Endodermal cell (in vitro differentiated cells): ENCODE measurements at places on chromosomes 1 and 21. TPM values are rescaled to one million over a fixed set of nuclear protein-coding genes. Genes with fewer than 3 reads are reported as not detected.

- H3K36me3 ChIP-seq, result no peaks in the 10 kb centered on the region
- no peaks in the 10 kb centered on the region for H3K27me3 ChIP-seq
- DNase-seq, result no peak
- H3K4me3 ChIP-seq, result no peak overlapping the region
Measured at GRCh38 chr1:193355626-193356025, 169.2 kb upstream of the B3GALT2 start.

- no peak for DNase-seq
- H3K4me3 ChIP-seq, result no peak overlapping the region
- no peak overlapping the region for H3K27ac ChIP-seq
- no peaks in the 10 kb centered on the region for H3K36me3 ChIP-seq
- peaks cover 15% of the 10 kb centered on the region for H3K4me1 ChIP-seq
Measured at GRCh38 chr1:64543831-64544230, 73.9 kb downstream of the CACHD1 start.

DNA sequence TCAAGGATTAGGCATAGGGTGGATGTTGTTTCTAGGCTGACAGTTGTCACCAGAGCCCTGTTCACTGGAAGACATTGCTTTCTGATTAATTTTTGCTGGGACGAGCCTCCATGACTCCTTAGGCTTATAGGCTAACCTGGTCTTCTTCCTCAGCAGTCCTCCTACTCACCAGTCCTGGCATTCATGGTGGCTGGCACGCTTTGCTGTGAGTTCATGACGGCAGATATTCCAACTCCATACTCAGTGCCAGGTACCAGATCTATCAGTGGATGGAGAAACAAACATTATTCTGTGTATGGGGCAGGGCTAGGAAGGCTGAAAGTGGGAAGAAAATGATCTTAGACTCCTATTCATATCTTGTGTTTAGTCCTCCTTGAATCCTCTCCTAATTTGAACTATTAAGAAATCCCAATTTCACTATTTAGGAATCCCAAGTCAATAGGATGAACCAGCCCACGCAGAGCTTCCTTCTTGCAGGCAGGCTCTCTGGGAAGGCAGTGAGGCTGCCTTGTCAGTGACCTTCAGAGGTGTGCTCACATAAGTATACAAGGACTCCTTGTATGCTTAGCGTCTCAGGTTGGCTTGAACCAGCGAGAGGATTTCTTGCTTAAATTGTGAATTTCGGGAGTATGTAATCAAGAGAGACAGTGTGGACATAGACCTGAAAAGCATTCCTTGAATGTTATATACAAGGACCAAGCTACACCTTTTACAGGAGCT, 174.6 kb upstream of the KIAA0040 start:
- no peak for DNase-seq
- H3K27ac ChIP-seq, result no peak overlapping the region
- H3K27me3 ChIP-seq, result peaks cover 5% of the 10 kb centered on the region
- peaks cover 3% of the 10 kb centered on the region for H3K4me1 ChIP-seq

RASAL2 gene
- total RNA-seq, result 15.3 to 23.9 TPM (median 22.1 TPM) in 3 replicates

SRGAP2C gene
- total RNA-seq, result 42.4 and 46.3 TPM in 2 replicates
